Vagina (tissue), 2 donors: ENCODE measurements at places on chromosomes 11 and 22.

- no peak for DNase-seq
Measured at GRCh38 chr11:64529559-64530520, 61.2 kb upstream of the SLC22A12 start.

DNA sequence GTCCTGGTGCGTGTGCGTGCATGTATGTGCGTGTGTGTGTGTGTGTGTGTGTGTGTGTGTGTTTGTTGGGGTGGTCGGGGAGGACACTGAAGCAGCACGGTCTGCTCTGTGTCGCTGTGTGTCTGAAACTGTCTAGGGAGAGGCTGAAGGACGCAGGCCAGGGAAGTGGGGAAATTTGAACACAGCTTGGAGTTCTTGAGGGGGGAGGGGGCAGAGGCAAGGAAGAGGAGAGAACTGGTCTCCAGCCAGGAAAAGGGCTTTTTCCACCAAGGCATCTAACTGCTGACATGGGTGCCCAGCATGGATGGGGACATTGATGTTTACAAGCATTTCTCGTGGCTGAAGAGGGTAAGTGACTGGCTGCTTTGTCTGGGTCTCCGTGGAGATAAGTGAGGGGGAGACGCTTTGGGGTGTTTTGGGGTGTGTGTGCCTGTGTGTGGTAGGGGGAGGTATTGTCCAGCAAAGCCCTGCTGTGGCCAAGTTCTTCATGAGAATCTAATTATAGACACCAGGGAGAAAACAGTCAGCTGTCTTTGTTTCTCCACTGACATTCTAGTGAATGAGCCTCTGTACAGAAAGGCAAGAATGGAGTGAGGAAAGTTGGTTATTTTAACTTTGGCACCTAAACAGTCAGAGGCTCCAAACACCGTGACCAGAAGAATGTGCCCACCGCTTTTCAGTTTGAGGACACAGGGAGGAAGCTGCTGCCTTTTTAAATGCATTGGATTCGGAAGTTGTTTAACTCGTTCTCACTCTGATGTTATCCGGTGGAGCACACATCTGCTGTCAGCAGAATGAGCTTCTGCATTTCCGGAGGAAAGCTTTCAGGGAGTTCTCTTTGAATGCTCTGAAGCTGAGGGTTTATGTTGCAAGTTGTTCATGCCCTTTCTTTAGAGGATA, 63.7 kb downstream of the PPFIBP2 start:
- DNase-seq: no peak

GRCh38 chr11:73957654-73958361, 7.0 kb downstream of the DNAJB13 start:
- DNase-seq: no peak

- peak; percentile 67 for DNase-seq
Measured at GRCh38 chr11:116644941-116645305, 127.9 kb downstream of the BUD13 start.

DNA sequence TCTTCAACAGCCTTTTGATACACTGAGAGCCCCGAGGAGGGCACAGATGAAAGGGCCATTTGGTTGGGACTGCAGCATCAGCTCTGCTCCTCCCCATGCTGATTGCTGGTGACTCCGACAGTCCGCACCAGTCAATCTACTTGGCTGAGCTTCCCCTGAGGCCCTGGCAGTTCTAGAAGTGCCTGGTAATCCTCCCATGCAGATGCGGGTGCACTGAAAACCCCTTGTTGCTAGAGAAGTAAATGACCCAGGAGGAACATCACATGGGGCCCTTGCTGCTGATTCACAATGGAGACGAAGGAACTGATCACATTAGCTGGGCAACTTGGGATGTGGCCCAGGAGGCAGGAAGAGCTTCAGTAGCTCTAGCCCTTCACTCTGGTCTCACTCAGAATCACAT, 35.2 kb upstream of the RIC3 start:
- peak; percentile 60 for DNase-seq

DNA sequence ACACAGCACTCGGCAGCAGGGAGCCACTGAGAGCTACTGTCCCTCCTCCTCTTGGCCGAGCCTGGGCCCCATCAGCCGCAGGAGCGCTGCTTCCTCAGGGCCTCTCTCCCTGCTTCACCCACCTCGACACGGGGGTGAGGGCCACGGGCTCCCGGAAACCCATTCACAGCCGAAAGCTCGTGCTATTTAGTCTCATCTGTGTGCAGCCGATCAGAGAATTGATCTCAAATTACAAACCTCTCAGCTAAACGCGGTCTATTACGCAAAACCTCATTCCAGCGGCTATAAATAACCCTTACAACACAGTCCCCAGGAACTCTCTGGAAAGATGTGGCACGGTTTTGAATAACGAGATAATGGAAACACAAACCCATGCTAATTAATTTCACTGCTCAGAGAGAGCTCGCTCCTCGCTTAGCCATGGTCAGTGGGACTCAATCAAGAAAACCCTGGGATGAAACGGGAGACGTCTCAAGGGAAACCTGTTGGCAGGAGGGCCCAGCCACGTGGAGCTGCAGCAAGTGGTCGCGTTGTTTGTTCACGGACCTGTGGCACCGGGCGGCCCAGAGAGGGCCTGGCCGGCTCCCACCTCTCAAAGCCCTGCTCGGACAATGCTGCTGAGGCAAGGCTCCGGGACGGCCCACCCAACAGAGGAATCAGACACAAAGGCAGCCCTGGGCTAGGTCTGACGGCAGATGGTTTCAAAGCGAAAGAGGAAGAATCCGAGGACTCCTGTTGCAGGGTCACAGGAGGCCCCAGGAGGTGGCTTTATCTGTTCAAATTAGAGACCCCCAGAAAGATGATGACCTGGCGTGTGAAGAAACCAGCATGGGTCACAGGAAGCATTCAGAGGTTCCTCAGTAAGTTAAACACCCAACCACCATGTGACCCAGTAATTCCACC, 210.5 kb downstream of the CTTN start:
- no peak for DNase-seq

DNA sequence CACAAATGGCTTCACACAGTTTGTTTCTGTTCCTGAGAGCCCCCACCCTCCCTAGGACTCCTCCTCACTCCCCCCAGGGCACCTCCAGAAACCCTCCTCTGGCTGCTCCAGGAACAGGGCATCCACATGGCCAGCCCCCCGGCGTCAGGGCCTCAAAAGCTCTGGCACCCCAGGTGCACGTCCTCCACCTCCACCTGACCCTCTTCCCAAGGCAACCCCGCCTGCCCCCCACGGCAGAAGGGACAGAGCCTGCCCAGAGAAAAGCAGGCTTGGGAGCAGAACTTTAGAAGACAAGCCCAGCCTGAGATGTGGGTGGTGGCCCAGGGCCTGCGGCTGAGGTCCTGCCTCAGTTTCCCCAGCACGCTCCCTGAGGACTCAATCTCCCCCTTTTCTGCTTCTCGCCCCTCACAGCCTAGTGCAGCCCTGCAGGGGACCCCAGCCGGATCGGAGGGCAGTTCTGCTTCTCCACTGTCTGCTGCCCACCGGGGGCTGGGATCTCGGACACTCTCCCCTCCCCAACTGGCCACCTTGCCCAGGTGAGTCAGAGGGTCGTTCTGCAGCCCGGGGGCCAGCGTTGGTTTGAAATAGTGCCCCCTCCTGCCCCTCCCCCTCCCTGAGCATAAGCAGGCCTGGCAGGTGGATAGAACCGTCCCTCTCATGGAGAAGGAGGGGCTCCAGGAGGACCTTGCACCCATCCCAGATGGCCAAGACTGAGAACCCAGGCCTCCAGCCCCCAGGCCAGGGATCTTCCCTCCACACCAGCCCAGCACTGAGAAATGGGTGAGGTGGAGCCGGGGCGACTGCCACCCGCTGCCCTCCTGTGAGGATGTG, 2.4 kb upstream of the TRABD start:
- DNase-seq: no peak

- DNase-seq: no peak
Measured at GRCh38 chr11:119739021-119739703, 10.2 kb upstream of the NECTIN1 start.

GRCh38 chr22:41935509-41935908, 8.9 kb upstream of the TNFRSF13C start:
- no peak for DNase-seq

GRCh38 chr22:19503869-19504268, 20.3 kb downstream of the CLDN5 start:
- no peak for DNase-seq

GRCh38 chr11:64352099-64352994, 6.6 kb upstream of the RPS6KA4 start:
- no peak for DNase-seq

DNA sequence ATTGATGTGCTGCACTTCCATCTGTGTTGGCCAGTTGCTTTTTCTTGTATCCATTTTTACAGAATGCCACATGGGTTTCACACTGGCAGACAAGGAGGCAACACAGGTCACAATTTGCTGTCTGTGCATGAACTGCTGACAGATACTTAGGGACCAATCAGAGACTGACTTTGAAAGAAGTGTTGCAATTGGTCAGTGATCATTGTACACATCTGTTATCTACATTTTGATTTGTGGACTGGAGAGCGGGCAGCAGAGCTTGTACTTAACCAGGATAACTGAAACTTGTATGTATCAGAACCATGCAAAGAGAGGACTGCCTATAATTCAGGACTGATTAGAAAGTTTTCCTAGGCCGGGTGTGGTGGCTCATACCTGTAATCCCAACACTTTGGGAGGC, 21.8 kb downstream of the PRR5 start:
- no peak for DNase-seq

DNA sequence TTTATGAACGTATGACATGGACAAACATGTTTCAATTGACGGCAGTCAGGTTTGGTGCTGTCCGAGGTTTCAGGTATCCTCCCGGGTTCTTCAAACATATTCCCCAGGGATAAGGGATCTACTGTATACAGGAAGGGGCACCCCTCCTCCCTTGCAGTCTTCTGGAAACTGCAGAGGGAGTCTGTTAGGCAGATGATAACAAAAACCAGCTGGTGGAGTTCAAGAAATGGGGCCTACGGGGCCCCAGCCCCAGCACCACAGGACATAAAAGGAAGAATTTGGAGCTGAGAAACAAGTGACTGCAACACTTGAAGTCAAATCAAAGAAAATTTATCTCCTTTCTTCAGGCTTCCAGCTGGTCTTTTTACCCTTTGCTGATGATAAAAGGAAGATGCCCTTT, 32.1 kb downstream of the SNU13 start:
- DNase-seq: no peak

DNA sequence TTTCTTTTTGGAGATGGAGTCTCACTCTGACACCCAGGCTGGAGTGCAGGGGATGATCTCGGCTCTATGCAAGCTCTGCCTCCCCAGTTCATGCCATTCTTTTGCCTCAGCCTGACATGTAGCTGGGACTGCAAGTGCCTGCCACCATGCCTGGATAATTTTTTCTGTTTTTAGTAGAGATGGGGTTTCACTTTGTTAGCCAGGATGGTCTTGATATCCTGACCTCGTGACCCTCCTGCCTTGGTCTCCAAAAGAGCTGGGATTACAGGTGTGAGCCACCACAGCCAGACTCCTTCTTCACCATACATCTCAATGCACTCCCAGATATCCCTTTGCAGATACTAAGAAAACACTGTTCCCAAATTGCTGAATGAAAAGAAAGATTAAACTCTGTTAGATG, 224.3 kb downstream of the OR4A5 start:
- DNase-seq: no peak

- no peak for DNase-seq
Measured at GRCh38 chr11:218815-219593, 11.5 kb downstream of the RIC8A start.

DNA sequence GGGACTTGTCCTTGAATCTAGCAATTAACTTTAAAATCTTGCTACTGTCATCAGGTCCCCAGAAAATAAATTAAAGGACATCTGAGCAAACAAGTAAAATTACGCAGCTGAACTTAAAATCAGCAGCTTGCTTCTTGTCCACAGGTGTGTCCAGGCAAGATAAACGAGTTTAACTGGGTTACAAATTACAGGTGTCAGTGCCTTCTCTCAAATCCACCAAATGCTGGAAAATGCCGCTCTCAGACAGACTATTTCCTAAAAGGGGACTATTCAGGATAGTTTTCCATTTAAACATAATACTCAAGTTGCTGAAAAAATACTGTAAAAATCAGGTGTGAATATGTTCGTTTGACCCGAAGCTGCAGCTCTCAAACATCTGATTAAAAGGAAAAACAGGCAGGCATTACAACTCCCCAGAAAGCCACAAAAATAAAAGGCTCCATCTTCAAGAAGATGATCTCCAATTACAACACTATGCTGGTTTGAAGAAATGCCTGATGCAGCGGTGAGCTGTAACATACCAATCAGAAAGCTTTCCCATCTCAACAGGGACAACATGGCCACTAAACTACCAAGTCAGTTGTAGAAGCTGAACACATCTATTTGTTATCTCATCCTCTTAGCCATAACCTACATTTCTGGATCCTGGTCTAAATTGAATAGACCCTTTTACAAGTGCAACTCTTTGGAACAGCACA, 82.1 kb downstream of the CADM1 start:
- no peak for DNase-seq

- no peak for DNase-seq
Measured at GRCh38 chr22:29167032-29167911, 38.4 kb upstream of the EMID1 start.

DNA sequence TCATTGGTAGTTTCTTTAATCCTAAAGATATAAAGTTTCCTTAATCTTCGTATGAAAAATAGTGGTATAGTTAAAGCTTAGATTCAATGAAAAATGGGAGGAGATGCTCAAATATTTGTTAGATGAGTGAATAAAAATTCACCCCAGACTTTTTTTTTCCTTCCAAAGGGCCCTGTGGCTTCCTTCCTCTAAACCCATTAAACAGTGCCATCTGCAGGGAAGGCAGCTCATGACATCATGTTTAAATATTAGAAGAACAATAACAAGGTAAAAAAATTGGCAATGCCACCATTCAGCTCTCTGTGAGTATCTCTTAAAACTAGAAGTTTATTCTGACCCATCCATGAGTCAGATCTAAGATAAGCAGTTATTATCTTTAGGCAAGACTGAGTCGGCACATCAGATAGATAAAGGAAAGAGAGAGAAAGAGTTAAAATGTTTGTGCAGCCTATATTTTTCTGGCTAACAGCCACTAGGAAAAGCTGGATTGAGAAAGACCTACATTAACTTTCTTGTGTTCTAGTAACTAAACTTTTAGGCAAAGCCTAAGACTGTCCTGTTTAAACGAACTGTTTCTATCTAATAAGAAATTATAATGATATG, 19.1 kb upstream of the OOSP1 start:
- no peak for DNase-seq

DNA sequence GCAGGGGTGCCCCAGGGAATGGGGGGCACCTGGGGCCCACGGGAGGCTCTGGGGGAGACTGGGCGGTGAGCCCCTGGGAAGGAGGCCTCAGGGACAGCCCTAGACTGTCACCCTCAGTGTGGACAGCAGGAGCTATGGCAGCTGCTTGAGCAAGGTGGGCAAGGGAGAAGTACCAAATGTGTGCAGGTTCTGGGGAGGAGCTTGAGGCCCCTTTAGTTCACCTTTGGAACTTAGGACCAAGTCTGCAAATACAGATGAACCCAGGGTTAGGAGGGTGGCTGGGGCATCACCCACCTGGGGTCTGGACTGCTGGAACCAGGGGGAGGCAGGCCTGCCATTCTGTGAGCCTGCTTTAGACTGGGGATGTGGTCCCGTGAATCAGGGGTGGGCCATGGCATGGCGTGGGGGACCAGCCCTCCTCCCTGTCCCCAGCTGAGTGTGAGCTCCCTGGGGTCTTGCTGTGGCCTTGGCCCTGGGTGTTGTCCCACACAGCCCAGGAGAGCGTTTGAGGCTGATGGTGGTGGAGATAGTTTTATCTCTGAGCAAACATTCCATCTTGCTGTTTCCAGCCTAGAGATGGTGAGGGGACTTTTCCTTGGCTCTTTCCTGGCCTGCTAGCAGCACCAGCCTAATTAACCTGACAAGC, 122.3 kb downstream of the KCNQ1 start:
- no peak for DNase-seq

- DNase-seq: no peak
Measured at GRCh38 chr11:123437236-123437979, 7.3 kb downstream of the GRAMD1B start.

GRCh38 chr22:46076651-46077339, 73.5 kb upstream of the PPARA start:
- no peak for DNase-seq
